Stimulated activated CD4-positive, alpha-beta T cell treated with anti-CD3 and anti-CD28 coated beads, TNF-alpha, amount 100 ng/mL, for 1 hour (primary cell): ENCODE measurements at places on chromosomes 11 and 22.

DNA sequence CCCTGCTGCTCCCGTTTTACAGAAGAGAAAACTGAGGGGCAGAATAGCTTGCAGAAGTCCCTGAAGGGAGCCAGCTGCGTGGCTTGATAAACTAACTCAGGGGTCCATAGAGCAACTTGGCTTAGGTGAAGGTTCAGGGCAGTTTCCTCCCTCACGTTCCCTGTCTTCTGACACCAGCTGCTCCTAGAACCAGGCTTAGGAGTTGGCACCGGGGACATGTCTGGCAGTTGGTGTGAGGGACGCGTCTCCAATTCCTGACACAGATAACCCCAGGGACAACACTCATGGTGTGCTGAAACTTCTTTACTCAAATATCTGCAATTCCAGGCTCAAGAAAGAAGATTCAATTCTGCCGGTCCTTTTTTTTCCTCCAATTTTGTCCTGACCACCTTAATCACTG, 85.7 kb downstream of the DSCAML1 start:
- no peak for DNase-seq

- no peak for DNase-seq
Observed at GRCh38 chr11:58188770-58189169, at the start of gene OR9Q2. TSS of gene OR9Q2 (plus strand) at chr11:58189070. CDS start at chr11:58190491, 1,421 bp downstream.

DNA sequence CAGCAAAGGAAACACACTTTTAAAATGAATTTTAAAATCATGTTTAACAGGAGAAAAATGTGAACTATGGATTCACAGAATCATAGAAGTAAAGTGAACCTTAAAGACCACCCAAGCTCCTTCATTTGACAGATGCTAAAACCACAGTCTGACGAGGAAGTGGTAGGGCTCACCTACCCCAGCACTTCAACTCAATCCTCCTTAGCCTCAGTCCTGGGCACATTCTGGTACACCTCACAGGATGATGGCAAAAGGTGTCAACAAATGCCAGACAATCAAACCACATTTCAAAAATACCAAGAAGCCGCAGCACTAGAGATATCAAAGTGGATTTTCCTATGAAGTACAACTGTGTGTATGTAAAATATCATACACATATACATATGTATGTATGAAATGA, 43.1 kb downstream of the PITPNB start:
- no peak for DNase-seq

- no peak for DNase-seq
Observed at GRCh38 chr11:12199231-12199948, 89.0 kb downstream of the MICAL2 start.

DNA sequence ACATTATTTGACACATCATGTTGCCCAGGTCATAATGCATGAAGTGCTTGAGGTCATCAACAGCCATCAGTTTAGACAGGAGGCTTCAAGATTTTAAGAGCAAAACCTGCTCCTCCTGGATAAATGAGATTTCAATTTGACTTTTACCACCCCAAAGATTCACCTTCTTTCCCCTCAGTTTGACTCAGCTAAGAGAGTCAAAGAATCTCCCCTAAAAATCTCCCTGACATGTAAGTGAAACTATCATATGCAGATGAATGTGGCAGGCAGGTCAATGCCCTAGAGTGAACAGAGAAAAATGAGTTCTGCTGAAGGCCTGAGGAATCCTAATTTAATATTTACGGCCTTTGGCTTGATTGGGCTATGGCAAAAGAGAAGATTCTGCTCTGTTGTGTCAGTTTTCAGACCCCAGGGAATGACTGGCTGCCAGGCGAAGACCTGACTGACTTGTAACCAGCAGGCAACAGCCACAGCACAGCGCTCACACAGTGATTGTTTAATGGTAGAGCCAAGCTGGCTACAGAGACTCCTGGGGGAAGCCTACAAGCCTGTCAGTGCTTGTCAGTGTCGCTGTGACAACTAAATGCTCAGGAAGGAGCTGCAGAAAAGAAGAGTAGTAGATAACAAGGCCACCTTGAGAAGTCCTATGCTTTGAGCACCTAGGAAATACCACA, 491.2 kb upstream of the LRRC4C start:
- DNase-seq, result no peak

GRCh38 chr22:48795664-48796063, 1032.0 kb downstream of the BRD1 start:
- no peak for DNase-seq

- DNase-seq, result no peak
Observed at GRCh38 chr22:20644071-20644642, 129.8 kb upstream of the SERPIND1 start.

GRCh38 chr22:23392420-23393121, 187.5 kb downstream of the IGLL1 start:
- DNase-seq, result no peak

- no peak for DNase-seq
Observed at GRCh38 chr22:45475063-45475747, 27.5 kb upstream of the FBLN1 start.

- no peak for DNase-seq
Observed at GRCh38 chr11:7874056-7874455, 57.0 kb downstream of the OR10A6 start.

- no peak for DNase-seq
Observed at GRCh38 chr11:74325649-74326645, 14.5 kb upstream of the P4HA3 start.
